ENCODE measurements at places on chromosomes 13 and 19. TPM values are rescaled to one million over a fixed set of nuclear protein-coding genes. Genes with fewer than 3 reads are reported as not detected.

DNA sequence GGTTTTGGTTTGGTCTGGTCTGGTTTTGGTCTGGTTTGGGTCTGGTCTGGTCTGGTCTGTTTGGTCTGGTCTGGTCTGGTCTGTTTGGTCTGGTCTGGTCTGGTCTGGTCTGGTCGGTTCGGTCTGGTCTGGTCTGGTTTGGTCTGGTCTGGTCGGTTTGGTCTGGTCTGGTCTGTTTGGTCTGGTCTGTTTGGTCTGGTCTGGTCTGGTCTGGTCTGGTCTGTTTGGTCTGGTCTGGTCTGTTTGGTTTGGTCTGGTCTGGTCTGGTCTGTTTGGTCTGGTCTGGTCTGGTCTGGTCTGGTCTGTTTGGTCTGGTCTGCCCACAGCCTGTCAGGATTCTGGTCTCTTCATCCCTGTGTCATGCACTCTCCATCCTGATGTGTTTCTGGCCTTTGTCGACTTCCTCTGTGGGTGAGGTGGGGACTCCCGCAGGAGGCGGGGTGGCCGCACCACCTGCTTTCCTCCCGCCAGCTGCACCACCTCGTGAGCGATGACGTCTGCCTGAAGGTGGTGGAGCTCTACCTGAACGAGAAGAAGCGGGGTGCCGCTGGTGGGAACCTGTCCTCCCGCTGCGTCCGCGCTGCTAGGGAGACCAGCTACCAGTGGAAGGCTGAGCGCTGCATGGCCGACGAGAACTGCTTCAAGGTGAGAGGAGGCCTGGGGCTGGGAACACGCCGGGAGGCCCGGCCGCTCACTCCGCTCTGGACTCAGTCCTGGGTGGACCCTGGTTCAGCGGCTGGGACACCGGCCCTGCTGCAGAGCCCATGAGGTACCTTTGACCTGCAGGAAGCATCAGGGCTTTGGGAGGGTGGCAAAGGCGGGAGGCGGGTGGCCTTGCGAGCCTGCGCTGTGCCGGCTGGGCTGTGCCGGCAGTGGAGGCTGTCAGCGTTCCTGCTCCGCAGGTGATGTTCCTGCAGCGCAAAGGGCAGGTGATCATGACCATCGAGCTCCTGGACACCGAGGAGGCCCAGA lies 12.9 kb upstream of the F2RL3 start:
- no peak for DNase-seq

- no peak for DNase-seq
These were observed 427 bp downstream of the RTBDN start for GRCh38 chr19:12833738-12834565.

GRCh38 chr19:7926021-7926726 lies at the start of gene CTXN1:
TSS of gene CTXN1 (minus strand) at chr19:7926135. CDS start at chr19:7925538, 597 bp downstream.
- no peak for DNase-seq

GRCh38 chr13:107838588-107839161 lies 376.7 kb downstream of the LIG4 start:
- DNase-seq, result no peak

GRCh38 chr13:50261130-50261901 lies 246.1 kb downstream of the KCNRG start:
- DNase-seq, result no peak

DNA sequence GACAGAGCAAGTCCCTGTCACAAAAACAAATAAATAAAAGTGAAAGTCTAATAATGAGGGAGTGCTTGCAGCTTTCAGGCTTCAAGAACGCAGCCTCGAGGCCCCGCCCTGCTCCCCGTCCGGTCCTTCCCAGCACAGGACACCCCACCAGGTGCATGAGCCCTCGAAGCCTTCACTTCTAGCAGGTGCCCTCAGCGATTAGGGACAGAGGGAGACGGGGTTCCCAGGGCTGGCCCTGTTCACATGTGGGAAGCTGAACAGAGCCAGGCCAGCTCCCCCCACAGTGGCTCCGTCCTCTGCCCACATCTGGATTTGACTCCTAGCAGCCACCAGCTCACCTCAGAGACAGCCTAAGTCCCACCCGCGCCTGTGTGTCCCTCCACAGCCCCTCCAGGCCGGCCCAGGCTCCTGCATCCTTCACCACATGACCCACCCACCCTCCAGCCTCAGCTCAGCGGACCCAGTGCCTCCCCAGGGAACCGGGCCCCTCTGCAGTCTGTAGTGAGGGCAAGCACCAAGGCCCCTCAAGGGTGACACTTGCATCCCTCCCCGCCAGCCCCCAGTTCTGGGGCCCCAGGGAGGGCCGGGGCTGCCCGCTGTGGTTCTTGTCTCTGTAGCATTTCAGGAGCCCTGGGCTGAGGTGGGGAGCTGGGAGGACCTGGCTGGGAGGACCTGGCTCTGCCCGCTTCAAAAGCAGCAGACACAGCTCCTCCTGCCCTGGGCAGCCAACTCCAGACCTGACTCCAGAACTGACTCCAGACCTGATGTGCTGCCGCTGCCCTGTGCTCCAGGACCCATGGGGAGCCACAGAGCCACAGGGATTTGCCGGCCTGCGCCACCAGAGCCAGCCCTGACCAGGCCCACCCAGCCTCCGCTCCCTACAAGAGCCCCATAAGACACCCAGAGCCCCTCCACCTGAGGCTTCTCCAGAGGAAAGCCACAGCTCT lies 27.2 kb downstream of the GPX4 start:
- DNase-seq, result no peak

DNA sequence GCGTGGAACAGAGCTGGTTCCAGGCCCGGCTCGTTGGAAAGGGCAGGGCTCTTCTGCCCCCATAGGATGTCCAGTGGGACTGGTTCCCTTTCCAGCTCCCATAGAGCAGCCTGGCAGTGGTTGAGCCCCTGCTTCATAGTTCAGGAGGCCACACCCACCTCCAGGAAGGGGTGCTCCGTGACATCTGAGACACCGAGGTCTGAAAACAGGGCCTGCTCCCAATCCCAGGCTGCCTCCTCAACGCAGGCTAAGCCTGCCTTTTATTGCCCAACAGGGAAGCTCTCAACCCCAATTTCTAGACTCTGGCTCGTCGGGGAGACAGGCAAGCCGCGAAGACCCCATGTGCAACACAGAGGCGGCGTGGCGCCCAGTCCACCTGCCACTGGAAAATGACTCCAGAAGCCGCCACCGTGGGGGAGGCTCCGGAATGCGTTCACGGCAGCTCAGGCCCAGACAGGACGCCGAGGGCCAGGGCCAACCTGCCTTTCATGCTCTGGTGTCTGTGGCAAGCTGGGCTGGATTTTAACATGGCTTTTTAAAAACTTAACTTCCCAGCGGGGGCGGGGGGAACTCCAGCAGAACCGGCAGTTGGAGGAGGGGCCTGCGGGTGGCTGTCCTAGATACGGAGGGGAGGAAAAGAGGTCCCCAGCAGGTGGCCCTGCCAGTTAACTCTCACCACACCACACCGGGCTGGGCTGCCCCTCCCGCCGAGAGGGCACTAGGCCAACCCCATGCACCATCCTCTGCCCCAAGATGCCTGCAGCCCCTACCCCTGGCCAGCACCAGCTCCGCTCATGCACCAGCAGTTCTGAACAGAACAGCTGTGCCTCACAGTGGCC lies 17.9 kb upstream of the TINCR start:
- no peak for DNase-seq

DNA sequence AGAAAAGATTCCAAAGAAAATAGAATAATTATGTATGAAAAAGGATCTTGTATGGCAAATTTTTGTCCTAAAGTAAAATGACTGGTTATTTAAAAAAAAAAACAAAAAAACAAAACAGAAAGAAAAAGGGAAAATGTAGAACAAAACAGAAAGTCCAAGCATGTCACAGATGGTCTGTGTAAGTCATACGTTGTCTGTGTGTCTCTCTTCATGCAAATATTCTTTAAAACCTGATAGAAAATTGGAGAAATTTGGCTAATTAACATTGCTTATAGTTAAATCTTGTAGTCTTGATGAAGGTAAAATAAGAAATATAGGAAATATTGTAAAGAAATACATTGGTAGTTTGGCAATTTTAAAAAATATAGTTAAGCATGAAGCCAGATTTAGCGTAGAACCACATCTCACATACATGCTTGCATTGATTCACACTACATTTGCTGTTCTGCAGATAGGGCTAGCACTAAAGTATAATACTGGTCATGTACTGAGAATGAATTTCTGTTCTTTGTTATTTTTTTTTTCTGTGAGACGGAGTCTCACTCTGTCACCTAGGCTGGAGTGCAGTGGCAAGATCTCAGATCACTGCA lies 58.4 kb downstream of the SPRYD7 start:
- no peak for DNase-seq

DNA sequence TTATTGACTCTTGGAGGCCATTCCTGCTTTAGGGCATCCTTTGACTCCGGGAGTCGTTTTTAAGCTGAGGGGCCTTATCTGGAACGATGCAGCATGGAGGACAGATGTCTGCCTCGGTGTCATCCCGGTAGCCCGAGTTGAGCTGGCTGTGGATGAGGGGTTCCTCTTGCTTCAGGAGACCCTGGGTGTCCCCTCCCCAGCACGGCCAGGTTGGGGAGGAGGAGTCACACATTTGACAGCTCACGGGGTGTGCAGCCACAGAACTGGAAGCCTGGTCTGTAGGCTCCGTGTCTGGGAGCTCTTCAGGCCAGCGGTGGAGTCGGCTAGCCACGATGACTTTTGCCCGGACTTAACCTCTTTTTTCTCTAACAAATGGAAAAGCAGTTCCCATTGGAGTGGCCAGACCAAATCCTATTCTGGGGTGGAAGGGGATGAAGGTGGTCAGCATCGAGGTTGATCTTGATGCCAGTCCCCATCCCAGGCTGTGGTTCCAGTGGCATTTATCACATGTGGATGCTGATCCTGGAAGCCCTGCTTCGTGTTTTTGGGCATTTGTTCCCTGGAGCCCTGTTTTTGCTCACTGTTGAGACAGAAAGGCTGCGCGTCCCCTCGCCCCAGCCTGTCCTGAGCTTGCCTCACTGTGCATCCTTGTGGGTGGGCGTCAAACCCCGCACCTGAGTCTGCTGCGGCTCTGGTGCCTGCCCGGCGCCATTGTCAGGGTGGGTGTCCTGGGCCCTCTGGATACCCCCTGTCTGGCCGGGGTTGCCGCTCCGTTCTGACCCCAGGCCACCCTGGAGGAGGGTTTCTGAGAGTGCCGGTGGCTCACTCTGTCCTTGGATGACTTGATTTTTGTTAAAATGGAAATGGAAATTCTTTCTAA lies 12.0 kb downstream of the TFDP1 start:
- no peak for DNase-seq

DNA sequence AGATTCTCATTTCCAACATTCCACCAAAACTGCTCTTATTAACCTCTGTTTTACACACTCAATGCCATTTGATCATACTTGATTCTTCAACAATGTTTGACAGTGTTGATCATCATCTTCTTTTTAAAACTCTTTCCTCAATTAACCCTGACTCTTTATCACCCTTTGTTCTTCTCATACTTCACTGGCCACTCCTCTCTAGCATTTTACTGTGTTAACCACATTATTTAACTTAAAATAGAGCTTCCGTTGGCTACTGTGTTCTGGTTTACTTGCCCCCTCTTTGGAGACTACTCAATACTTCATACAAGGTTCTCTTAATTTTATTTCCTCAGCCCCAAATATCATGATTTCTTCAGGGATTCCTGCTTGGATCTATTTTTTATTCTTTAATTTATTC lies 121.1 kb upstream of the SPRY2 start:
- DNase-seq, result no peak

GRCh38 chr19:35357867-35358573 lies at the start of gene FFAR3:
TSS of gene FFAR3 (plus strand) at chr19:35358460. CDS start at chr19:35358891, 431 bp downstream.
- DNase-seq, result no peak

DNA sequence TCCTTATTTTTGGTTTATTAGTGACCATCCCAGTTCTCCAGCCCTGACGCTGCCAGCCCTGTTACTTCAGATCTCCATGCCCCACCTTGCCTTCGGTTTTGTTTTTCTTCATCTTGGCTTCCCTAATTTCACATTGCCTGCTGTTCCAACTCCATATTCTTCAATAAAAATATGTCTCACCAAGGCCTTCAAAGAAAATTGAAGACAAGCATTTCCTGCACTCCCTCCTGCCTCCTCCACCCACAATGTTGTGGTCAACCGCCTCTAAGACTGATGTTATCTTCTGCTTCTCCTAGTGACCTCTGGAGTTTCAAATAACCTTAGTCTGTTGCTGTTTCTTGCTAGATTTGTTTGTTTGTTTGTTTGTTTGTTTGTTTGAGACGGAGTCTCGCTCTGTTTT lies 14.6 kb downstream of the PLD3 start:
- no peak for DNase-seq

- DNase-seq, result no peak
These were observed 65.1 kb upstream of the UBAC2 start for GRCh38 chr13:99135591-99135990.

DNA sequence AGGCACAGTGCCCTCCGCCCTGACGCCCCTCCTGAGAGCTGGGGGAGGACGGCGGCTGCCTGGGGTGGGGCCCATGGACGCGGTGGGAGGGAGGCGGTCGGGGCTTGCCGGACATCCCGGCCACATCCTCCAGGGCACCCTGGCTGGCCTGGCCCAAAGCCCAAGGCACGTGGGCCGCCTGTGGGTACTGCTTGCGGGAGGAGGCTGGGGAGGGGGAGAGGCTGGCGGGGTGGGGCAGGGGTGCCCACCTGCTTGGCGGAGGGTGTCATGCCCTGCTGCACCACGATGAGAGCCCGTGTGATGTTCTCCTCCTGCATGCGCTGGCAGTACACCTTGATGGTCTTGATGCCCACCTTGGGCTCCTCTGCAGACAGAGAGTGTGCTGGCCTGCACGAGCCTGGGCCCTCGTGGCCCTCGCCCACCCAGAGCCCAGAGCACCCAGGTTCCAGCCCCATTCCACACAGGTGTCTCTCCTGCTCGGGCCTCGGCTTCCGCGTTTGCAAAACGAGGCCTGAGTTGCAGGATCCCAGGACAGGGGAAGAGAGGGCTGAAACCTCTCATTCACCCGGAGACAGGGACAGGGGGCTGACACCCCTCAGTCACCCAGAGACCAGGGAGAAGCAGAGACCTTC lies 3.5 kb downstream of the POLR2E start:
- DNase-seq, result no peak

IRGC gene
- not detected for total RNA-seq

RNF113B gene
- not detected for total RNA-seq
